ENCODE measurements at places on chromosomes 3 and 15. TPM values are rescaled to one million over a fixed set of nuclear protein-coding genes. Genes with fewer than 3 reads are reported as not detected.

DNA sequence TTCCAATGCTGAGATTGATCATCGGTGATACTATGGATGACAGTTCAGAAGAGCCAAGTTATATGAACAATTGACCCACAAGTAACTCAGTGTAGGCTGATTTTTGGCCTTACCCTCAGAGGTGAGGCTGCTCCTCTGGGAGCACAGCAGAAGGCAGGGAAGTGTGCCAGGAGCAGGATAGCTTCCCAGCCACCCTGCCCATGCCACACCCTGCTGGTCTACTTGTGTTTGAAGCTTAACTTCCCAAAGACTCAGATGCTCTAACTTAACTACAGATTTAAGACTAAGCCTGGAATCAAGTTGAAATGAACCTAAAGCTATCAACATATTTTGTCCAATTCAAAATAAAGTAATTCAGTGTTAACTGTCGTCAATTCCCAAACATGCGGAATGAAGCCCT is 77.5 kb downstream of the BOC start:
- DNase-seq, result no peak

DNA sequence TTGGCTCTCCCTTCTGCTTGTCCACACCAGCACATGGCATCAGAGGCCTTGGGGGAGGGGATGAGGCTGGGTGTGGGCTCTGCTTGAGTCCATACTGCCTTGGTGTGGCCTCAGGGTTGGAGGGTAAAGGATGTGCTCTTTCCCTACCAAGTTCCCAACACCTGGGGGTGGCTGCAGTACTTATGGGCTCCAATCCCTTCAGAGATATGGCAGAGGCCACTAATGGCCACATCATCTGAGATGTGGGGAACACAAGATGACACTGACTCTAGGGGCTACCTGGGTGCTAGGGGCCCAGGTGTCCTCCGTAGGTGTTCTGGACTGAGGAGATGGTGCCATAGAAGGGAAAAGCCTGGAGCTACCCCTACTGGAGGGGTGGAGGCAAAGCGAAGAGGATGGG is 6.9 kb downstream of the CXCR6 start:
- no peak for DNase-seq

The ANKRD63 gene
- total RNA-seq, result not detected

The ZIC4 gene
- total RNA-seq, result not detected

- DNase-seq, result no peak
These were observed 54.1 kb upstream of the HES1 start for GRCh38 chr3:194081826-194082225.

The ECE2 gene
- total RNA-seq, result not detected

The EBLN2 gene
- 5.9 TPM for total RNA-seq

GRCh38 chr3:126926684-126927400 is 56.1 kb upstream of the PLXNA1 start:
- no peak for DNase-seq

The ASB14 gene
- total RNA-seq, result not detected

DNA sequence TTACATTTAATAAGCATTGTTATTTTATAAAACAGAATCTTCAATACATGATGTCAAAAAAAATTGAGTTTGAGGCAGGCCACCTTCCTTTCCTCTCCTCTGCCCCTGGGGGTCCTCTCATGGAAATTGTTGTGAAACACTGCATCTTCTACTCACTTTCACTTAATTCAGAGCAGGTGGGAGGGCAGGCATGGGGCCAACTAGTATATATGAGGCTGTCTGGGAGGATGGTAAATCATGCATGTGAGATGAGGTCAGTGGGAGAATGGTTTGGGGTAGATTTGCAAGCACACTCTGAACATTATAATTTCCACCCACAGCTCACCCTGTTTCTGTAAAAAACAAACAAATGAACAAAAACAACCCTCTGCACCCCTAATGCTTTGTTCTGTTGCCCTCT is 10.4 kb upstream of the CCDC14 start:
- no peak for DNase-seq

DNA sequence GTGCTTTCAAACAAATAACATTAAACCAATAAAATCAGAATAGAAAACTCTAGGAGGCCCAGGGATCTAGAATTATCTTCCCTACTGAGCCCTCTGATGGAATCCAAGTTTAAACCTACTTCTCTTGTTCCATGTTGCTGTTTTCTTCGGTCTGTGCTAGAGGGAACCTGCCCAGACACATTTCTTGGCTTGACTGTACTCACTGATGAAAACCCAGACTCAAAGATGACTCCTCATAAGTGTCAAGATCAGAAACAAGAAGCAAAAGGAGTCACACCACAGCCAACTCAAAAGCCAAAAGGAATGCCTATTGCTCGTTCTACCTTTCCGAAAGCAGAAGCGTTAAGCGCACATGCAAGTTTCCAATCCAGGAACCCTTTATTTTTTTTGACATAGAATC is 31.6 kb downstream of the SCAP start:
- DNase-seq, result no peak

GRCh38 chr15:27813139-27813538 is 286.0 kb downstream of the OCA2 start:
- no peak for DNase-seq

- no peak for DNase-seq
These were observed 32.9 kb upstream of the LYZL4 start for GRCh38 chr3:42443292-42443691.

The FOXL2 gene
- not detected for total RNA-seq

DNA sequence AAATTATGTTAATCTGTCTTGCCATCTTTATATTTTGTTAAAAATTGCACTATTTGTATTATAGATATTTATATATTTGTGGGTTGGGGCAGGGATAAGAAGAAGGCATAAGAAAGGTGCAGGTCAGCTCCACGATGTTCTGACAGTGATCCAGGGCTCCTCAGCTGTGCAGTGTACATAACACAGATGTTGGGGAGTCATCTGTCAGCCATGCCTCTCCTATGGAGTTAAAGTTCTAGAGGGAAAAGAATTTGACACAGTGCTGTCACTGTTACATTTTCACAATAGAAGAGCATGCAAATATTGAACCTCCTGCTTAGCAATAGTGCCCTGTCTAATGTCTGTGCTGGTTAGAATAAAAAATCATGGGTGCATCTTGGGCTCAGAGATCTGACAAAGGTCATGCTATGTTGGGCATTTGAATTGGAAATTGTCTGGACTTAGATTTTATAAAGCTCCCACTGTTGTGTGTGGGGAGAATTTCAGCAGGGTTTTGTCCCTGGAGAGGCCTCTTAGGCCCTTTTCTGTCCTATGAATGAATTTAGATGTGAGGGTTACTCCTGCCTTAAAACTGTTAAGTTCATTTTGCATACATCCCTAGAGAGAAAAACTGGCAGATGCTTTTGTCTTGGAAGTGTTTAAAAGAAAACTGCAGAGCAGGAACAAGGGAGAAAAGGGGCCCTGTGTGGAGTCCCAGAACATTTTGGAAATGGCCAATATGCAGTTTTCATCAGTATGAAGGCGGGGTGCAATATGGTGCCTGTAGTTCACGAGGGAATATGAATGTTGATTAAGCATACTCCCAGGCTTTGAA is 20.4 kb downstream of the CDIN1 start:
- no peak for DNase-seq

DNA sequence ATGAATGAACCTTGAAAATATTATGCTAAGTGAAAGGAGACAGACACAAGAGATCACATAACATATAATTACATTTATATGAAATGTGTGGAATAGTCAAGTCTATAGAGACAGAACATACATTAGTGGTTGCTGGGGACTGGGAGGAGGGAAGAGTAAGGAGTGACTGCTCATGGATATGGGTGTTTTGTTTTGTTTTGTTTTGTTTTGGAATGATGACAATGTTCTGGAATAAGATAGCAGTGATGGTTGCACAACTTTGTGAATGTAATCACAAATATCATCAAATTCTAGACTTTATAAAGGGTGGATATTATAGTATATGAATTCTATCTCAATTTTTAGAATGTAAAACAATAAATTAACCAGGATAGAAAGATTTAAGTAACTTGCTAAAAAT is 57.4 kb upstream of the PHLDB2 start:
- DNase-seq, result no peak

DNA sequence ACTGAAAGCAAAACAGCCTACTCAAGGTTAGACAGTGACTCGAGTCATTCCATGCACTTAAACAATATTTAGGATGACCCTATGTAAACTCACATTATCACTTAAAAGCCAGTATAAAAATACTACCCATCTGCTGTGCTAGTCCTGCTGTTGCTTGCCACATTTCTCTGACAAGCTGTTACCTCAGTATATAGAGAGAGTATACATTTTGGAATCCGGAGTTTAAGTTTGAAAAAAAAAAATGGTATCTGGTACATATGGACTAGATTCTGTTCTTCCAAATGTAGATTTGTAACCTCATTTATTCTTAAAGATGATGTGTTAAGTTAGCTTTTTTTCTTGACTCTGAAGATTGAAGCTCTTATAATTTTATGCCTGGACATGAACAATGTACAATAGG is 503.8 kb upstream of the TPRG1 start:
- no peak for DNase-seq

DNA sequence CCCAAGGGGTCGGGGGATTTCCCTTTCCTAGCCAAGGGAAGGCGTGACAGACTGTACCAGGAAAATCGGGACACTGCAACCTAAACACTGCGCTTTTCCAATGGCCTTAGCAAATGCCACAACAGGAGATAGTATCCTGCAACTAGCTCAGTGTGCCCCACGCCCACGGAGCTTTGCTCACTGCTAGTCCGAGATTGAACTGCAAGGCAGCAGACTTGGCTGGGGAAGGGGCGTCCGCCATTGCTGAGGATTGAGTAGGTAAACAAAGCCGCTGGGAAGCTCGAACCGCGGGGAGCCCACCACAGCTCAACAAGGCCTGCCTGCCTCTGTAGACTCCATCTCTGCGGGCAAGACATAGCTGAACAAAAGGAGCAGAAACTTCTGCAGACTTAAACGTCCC is 72.3 kb upstream of the THRB start:
- no peak for DNase-seq

The SLC24A5 gene
- not detected for total RNA-seq

The SEMA5B gene
- not detected for total RNA-seq

The MYO5A gene
- total RNA-seq, result 34.8 TPM

- DNase-seq, result no peak
These were observed 84.6 kb downstream of the CD47 start for GRCh38 chr3:108006077-108006771.

The SERINC4 gene
- 0.39 TPM for total RNA-seq

The ONECUT1 gene
- total RNA-seq, result not detected

The CIAO2A gene
- total RNA-seq, result 78.7 TPM

- no peak for DNase-seq
These were observed 255.3 kb downstream of the RORA start for GRCh38 chr15:60973637-60974415.

DNA sequence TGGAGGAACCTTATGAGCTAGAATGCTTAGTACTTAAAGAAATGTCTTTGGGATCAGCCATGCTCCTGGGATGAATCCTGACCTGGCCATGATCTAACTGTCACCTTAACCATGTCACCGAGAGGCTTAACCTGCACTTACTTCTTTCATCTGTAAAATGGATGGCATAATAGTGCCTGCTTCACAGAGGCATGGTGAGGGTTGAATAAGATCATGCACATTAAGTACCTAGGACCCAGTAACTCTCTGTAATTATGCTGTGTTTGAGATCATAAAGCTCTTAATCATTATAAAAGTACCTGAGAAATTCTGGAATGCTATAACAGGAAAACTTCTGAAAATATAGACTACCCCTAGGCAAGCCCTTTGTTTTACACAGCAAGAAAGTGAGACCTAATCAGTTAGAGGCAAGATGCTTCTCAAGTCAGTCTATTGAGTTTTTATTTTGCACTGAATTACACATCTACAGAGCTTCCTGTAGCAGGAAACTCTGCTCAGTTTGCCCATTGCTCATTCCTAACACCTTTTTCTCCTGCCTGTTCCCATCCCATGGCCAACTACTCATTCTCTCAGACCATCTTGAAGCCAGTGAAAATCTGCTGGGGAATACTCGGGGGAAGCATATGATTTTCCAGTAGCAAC is 1015.5 kb upstream of the CFAP20DC start:
- no peak for DNase-seq

- no peak for DNase-seq
These were observed 397.2 kb downstream of the GAP43 start for GRCh38 chr3:116020495-116020894.

GRCh38 chr15:90774731-90775514 is 57.8 kb downstream of the BLM start:
- no peak for DNase-seq

The DHX30 gene
- total RNA-seq, result 72.8 TPM

- DNase-seq, result peak; percentile 51
These were observed 22.0 kb downstream of the COL6A6 start for GRCh38 chr3:130539005-130539404.

DNA sequence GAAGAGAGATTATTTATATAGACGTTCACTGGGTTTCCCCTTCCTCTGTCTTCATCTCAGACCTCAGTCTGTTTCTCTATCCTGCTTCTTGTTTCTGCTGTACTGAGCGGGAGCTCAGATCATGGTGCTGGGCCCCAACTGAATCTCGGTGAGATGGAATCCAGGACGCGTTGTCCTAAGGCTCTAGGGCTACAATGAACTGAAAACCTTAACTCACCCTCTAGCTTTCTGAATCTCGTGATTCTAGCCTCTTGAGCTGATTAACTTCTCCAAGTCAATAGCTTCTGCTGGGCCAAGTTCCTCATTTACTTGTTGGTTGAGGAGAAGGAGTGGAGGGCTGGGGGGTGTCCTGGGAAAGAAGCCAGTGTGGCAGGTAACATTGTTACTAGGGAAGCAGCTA is 32.7 kb upstream of the MAP3K13 start:
- DNase-seq, result no peak

The WDR49 gene
- not detected for total RNA-seq

The KCNMB3 gene
- 0.87 TPM for total RNA-seq

DNA sequence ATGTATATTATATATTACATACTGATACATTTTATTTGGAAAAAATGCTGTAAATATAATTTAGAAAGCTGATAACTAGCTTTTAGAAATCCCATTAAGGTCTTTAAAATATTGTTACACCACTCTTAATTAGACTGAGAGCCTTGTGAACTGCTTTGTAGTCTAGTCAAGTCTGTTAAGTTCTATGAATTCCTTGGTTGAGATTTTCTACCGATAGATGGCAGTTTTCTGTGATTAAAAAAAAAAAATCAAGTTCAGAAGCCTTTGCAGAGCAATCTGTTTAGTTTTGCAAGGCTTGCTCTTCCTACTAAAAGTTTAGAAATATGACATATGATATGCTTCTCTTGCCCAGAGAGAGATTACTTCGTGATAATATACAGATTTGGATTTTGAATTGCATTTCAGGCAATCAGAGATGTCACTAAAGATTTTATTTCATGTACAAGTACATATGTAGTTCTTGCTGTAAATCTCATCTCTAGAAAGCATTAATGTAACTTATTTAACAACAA is 60.4 kb upstream of the SLITRK3 start:
- no peak for DNase-seq

Data from activated CD8-positive, alpha-beta T cell treated with anti-CD3 and anti-CD28 coated beads, Interleukin-2, amount 10 ng/mL, durations not matched to agents 7 days and 5 days (primary cell).